ENCODE measurements at places on chromosomes 6 and 20. TPM values are rescaled to one million over a fixed set of nuclear protein-coding genes. Genes with fewer than 3 reads are reported as not detected.

GRCh38 chr6:22613695-22614094, 44.3 kb downstream of the HDGFL1 start:
- H3K27ac ChIP-seq = no peak overlapping the region
- no peaks in the 10 kb centered on the region for H3K27me3 ChIP-seq
- DNase-seq = no peak
- H3K36me3 ChIP-seq = no peaks in the 10 kb centered on the region

DNA sequence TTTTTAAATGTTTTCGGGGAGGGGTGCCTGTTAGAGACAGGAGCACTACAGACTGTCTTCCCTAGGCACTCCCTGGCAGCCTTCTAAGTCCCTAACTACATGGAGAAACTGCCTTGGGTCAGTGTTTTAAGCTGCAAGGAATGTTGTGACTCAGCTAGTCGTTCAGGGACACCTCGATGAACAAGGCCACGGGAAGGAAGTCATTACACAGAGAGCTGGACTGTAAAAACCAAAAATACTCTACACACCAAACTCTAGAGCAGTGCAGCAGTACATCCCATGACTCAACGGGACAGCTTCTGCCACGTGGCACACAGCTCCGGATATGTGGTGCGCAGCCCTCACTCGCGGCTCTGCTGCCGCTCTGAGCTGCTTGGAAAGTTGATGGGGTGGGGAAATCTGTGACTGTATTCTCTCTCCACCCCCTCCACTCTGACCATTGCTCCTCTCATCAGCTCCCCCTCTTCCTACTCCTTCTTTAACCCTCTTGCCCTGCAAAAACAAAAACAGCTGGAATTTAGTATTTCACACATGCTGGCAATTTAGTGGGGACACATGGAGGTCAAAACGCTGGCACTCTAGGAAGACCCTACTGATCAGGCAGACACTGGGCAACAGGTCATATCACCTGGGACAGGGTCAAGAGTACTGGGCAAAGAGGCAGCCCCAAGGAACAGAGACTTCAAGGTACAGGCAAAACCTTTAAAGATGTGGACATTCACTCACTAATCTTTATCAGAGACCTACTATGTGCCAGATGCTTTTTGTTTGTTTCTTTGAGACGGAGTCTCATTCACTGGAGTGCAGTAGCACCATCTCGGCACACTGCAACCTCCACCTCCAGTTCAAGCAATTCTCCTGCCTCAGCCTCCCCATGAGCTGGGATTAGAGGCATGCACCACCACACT, 10.9 kb upstream of the LPIN3 start:
- H3K36me3 ChIP-seq = no peaks in the 10 kb centered on the region
- DNase-seq = peak; percentile 43
- peak overlapping the region; percentile 36 for H3K27ac ChIP-seq
- no peak overlapping the region for H3K4me3 ChIP-seq
- H3K27me3 ChIP-seq = no peaks in the 10 kb centered on the region

- DNase-seq = no peak
- no peak overlapping the region for H3K27ac ChIP-seq
- H3K27me3 ChIP-seq = no peaks in the 10 kb centered on the region
Measured at GRCh38 chr20:14576196-14576877, 238.9 kb upstream of the FLRT3 start.

DNA sequence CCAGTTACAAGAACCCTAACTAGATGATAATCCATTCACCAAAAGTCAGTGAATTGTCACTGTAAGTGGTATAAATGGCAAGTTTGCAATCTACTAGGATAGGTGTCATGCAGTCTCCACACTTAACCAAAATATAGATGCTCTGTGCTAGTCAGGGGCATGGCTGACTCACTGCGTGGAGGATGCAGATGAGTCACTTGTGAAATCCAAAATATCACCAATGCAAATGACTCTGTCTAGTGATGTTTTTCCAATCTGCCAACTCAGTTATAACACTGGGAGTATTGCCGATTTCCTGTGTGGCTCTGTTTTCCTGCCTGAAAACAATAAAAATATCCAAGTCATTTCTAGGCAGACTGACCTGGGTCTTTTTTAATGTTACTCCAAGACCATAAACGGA, 47.8 kb upstream of the NRSN1 start:
- no peak for DNase-seq
- no peak overlapping the region for H3K4me3 ChIP-seq
- H3K27ac ChIP-seq = no peak overlapping the region
- H3K4me1 ChIP-seq = no peaks in the 10 kb centered on the region
- no peaks in the 10 kb centered on the region for H3K27me3 ChIP-seq
- no peaks in the 10 kb centered on the region for H3K36me3 ChIP-seq

- H3K27me3 ChIP-seq = no peaks in the 10 kb centered on the region
- no peak for DNase-seq
- no peak overlapping the region for H3K27ac ChIP-seq
Measured at GRCh38 chr6:64733433-64733832, 973.6 kb downstream of the EYS start.

DNA sequence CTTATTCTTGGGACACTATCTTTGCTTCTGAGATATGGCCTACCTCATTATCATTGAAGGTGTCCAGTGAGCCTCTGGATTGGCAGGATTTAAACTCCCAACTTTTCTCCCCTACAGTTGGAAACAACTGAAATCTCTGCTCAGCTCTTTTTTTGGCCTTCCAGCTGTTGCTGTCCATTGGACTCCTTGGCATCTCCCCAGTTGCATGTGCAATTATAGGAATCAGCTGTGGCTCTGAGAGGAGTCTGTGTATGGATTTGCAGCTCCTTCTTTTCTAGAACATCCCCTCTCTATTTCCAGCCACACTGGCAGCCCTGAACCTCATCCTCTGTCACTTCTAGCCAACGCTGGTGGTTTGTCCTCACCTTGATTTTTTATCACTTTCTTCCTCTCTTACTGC, 21.2 kb downstream of the RAB22A start:
- peak; percentile 23 for DNase-seq
- H3K36me3 ChIP-seq = no peaks in the 10 kb centered on the region
- H3K27ac ChIP-seq = no peak overlapping the region
- H3K4me1 ChIP-seq = no peaks in the 10 kb centered on the region
- H3K27me3 ChIP-seq = no peaks in the 10 kb centered on the region

- no peak for DNase-seq
- H3K4me1 ChIP-seq = no peaks in the 10 kb centered on the region
- no peak overlapping the region for H3K27ac ChIP-seq
- no peaks in the 10 kb centered on the region for H3K36me3 ChIP-seq
- H3K27me3 ChIP-seq = no peaks in the 10 kb centered on the region
- no peak overlapping the region for H3K4me3 ChIP-seq
Measured at GRCh38 chr6:170082067-170082466, 208.8 kb downstream of the DLL1 start.

DNA sequence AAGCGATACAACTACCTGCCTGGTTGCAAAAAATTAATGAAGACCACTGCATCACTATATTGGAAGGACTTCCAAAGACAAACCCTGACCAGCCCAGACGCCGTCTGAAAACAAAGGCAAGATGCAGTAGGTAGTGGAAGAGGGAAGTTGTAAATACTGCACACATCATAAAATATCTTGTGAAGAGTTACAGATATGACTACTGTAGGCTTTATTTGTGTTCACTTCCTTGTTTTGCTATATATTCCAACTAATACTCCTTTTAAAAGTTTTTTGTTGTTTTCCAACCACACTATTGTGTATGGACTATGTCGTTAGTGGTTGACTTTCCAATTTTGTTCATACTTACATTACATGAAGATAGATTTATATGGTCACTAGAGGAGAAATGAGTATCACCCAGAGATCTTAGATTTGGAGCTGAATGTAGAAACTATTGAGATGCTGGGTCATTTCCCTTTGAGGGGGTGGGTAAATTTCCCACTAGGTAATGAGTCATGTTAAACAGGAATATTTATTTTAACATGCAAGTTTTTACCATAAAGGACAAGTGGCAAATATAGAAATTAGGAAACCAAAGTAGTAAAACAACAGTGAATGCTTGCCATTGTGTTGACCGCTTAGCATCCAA, 16.6 kb upstream of the TXLNB start:
- no peaks in the 10 kb centered on the region for H3K4me1 ChIP-seq
- no peaks in the 10 kb centered on the region for H3K36me3 ChIP-seq
- H3K27ac ChIP-seq = peak overlapping the region; percentile 23
- DNase-seq = no peak
- H3K27me3 ChIP-seq = no peaks in the 10 kb centered on the region
- no peak overlapping the region for H3K4me3 ChIP-seq

- H3K4me1 ChIP-seq = no peaks in the 10 kb centered on the region
- no peak overlapping the region for H3K4me3 ChIP-seq
Measured at GRCh38 chr6:107625264-107625663, 135.3 kb downstream of the SOBP start.

DNA sequence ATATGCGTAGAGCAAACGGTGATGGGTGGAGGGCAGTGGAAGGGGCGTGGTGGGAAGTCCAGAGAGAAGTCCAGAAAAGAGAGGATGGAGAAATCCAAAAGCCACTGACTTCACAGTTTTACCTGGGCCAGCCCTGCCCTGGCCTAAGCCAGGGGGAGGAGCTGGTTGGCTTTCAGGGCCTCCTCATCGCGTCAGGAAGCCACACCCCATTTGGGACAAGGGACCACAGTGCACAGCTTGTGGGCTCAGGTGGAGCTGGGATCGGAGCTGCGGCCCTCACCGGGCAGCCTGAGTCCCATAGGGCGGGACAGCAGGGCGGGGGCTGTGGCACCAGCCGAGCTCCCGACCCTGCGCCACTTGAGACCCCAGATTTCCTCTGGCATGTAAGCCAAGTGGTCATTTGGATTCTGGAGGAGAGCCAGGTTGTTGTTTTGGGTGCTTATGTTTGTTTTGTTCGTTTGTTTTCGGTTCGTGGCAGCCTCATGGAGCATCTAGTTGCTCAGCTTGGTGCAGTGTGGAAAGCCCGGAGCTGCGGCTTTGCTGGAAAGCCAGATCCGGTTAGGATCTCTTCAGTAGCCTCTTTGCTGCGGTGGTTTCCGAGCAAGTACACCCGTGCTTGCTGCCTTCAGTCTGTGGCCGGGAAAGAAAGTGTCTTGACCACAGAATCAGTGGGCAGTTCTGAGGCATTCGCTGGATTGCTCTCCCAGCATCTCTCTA, 42.2 kb downstream of the RIOK1 start:
- H3K4me1 ChIP-seq = no peaks in the 10 kb centered on the region
- H3K4me3 ChIP-seq = no peak overlapping the region

Gene SLC52A3
- total RNA-seq = 19.7 TPM

Gene PDSS2
- total RNA-seq = 26.3 TPM

GRCh38 chr6:137518386-137518983, 24.3 kb upstream of the OLIG3 start:
- no peaks in the 10 kb centered on the region for H3K4me1 ChIP-seq
- H3K27me3 ChIP-seq = peaks cover 22% of the 10 kb centered on the region
- H3K27ac ChIP-seq = no peak overlapping the region

Gene FOXF2
- 4.2 TPM for total RNA-seq

DNA sequence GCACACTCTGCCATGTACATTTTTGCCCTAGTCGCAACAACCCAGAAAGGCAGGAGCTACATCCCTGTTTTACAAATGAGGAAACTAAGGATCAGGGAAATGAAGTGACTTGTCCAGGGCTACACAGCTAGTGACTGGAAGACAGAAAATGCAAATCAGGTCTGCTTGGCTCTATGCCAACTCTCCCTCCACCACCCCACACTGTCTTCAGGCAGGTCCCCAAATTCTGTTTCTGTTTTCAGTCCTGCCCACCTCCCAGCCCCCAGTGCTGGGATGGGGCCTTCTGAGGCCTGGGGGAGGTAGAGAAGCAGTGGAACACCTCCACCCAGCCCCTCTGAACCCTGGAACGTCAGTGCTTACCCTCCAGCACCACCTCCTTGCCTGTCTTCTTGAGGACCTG, 5.1 kb downstream of the SNTA1 start:
- DNase-seq = no peak

DNA sequence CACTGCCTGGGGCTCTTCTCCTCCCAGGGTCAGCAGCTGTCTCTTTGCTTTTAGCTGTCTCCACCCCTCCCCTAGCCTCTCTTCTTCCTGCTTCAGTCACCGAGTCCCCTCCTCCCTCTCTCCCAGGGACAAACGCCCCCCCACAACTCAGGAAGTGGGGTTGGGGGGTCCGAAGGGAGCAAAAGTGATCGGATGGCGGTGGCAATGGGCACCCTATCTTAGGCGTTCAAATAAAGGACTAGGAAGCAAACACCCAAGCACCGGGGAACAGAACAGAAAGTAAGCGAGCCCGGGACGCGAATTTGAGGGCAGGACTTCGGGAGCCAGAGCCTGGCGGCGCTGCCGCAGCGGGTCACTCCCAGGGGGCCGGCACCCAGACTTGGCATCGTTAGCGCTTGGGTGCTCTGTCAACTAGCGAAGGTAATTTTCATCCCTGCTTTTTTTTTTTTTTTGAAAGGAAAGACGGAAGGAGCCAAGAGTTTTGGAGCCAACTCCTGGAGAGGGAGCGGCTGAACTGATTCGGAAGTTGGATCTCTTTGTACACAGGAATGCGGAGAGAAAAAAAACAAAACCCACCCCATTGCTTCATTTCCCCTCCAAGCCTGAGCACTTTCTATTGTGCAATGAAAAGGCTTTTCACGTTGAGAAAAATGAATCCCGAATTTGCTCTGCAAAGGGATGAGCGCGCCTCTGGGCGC, 815 bp upstream of the ITPR3 start:
- peak overlapping the region; percentile 85 for H3K4me3 ChIP-seq
- peaks cover 13% of the 10 kb centered on the region for H3K4me1 ChIP-seq
- H3K36me3 ChIP-seq = no peaks in the 10 kb centered on the region
- H3K27ac ChIP-seq = peak overlapping the region; percentile 97
- no peaks in the 10 kb centered on the region for H3K27me3 ChIP-seq

- H3K36me3 ChIP-seq = no peaks in the 10 kb centered on the region
- no peaks in the 10 kb centered on the region for H3K27me3 ChIP-seq
- H3K27ac ChIP-seq = no peak overlapping the region
- no peak for DNase-seq
- no peaks in the 10 kb centered on the region for H3K4me1 ChIP-seq
Measured at GRCh38 chr6:43865086-43865485, 95.1 kb downstream of the VEGFA start.

- DNase-seq = no peak
- H3K4me1 ChIP-seq = no peaks in the 10 kb centered on the region
- H3K27me3 ChIP-seq = no peaks in the 10 kb centered on the region
- no peak overlapping the region for H3K27ac ChIP-seq
- H3K36me3 ChIP-seq = no peaks in the 10 kb centered on the region
Measured at GRCh38 chr6:126550323-126550722, 210.4 kb downstream of the CENPW start.

DNA sequence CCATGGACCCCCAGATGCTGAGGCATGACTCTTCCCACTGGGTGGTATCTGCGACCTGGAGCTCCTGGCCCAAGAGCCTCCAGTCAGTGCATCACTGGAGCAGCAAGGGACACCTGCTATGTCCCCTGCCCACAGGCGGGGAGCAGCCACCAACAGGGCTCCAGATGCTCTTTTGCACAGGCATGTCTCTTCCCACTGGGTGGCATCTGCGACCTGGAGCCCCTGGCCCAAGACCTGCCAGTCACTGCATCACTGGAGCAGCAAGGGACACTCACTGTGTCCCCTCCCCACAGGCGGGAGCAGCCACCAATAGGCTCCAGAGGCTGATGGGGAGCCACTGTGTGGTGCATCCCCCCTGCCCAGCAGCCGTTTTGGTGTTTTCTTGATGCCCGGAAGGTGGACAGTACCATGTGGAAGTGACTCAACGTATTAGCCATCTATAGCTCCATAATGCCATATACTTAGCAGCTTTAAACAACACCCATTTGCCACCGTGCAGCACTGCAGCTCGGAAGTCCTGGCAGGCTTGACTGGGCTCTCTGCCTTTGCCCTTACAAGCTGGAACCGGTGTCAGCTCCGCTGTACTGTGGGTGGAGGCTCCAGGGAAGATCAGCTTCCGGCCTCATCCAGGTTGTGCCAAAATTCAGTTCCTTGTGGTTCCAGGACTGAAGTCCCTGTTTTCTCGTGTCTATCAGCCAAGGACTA, 124.9 kb upstream of the CST7 start:
- no peak overlapping the region for H3K27ac ChIP-seq
- DNase-seq = no peak
- H3K4me1 ChIP-seq = no peaks in the 10 kb centered on the region

Gene ID4
- total RNA-seq = 2.4 TPM
